AG09309 (cell line): ENCODE measurements at places on chromosomes 2 and 18.

GRCh38 chr2:12223732-12224131 is 477.3 kb downstream of the LPIN1 start:
- DNase-seq, result no peak

GRCh38 chr2:241062389-241063092 is 39.5 kb downstream of the MTERF4 start:
- DNase-seq, result no peak

DNA sequence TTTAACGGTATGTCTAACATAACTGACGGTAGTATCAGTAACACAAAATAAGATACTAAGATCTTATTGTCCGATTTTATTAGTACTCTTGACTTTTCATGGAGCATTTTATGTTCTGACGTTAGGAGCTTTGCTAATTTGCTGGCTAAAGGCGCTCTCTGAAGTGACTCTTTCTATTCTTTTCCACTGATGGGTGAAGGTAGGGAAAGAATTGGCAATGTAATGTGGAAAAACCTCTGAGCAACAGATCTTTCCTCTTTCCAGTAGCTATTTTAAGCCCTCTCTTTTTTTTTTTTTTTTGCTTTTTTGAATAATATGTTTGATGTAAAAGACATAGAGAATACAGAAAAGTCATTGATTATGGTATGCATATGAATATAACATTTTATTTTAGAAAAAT is 4.6 kb downstream of the CCNYL1 start:
- DNase-seq, result no peak

- no peak for DNase-seq
Observed at GRCh38 chr2:154455166-154455565, 243.3 kb upstream of the KCNJ3 start.

GRCh38 chr2:234722176-234722575 is 225.3 kb upstream of the ARL4C start:
- no peak for DNase-seq

DNA sequence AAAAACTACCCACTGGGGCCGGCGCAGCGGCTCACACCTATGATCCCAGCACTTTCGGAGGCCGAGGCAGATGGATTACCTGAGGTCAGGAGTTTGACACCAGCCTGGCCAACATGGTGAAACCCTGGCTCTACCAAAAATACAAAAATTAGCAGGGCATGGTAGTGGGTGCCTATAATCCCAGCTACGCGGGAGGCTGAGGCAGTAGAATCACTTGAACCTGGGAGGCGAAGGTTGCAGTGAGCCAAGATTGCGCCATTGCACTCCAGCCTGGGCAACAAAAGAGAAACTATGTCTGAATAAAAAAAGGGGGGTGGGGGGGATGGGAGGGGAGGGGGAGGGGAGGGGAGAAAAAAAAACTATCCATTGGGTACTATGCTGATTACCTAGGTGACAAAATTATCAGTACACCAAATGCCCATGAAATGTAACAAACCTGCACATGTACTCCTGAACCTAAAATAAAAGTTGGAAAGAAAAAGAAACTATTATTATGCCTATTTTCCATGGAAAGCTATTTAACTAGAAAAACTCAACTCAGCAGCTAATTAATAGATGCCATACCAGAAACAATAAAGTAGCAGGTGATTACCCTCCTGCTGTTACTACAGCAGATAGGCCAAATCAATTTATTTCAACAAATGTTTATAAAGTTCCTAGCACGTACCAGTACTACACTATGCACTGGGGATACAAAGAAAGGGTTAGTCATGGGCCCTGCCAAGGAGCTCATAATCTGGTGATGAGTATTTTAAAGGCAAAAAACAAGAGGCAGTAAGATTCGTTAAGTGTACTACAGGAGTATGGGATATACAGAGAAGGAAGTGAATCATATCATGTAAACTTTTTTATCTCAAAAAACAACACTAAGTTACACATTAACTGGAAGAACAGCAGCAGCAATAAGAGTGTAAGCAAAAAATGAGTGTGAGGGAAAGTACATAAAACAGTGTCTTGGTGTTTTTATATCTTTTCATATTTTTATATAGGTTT is 112.8 kb upstream of the SLC39A10 start:
- DNase-seq, result no peak

- no peak for DNase-seq
Observed at GRCh38 chr2:100654611-100655010, 91.8 kb downstream of the PDCL3 start.

- no peak for DNase-seq
Observed at GRCh38 chr2:60735496-60736250, 20.4 kb upstream of the PAPOLG start.

- DNase-seq, result no peak
Observed at GRCh38 chr2:136932700-136933099, 167.4 kb downstream of the THSD7B start.

DNA sequence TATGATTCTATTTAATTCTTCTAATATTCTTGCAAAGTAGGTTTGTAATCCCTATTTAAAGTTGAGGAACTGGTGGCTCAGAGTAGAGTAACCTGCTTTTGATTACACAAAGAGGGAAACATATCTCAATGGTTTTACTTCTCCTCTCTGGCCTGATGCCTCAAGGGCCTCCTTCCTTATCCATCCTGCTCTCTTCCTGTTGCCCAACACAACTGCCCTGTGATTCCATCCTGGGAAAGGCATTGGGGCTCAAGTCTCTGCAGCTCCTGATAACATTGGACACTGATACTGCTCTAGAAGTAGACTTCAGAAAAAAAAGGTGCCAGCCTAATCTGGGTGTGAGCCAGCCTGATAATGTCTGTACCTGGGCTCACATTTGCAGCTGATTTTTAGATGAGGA is 75.8 kb downstream of the RDH14 start:
- no peak for DNase-seq

DNA sequence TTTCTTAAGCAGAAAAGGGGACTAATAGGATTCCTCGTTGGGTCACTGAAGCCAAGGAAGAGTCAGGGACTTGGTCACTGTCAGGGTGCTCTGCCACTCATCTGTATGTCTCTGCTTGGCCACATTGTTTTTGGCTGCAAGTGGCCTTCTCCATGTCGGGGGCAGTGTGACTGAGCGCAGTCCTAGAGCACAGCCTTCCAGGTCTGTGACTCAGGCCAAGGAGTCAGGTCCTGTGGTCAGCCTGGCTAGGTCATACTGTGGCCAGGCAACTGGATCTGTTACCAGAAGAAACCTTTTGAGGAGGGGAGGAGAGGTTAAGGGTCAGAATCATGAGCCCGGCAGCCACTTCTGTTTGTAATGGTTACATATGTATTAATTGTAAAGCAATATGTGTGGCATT is 61.3 kb downstream of the GALNT1 start:
- DNase-seq, result no peak

GRCh38 chr2:239121600-239122012 is 273.7 kb downstream of the TWIST2 start:
- DNase-seq, result no peak

DNA sequence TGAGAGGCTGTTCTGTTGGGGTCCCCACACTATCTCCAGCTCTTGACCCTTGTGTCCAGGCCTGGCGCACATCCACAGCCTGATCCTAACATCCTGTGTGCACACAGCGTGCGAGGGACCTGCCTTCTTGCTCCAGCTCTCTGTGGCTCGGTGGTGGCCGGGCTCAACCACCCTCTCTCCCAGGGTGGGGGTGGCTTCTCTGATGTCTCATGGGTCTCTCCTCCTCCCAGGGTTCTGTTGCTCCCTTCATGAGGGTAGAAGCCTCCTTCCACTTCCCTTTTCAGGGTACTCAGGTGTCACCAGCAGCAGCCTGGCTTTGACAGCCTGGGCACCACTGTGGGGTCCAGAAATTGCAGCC is 196.9 kb upstream of the RAB6C start:
- no peak for DNase-seq

- no peak for DNase-seq
Observed at GRCh38 chr2:112640467-112640799, 5.3 kb upstream of the SLC20A1 start.

- DNase-seq, result no peak
Observed at GRCh38 chr18:51398104-51398503, 200.6 kb upstream of the MEX3C start.

GRCh38 chr2:147763861-147764260 is 81.0 kb upstream of the ACVR2A start:
- no peak for DNase-seq

- no peak for DNase-seq
Observed at GRCh38 chr18:35153609-35154272, 87.1 kb upstream of the ZNF397 start.

DNA sequence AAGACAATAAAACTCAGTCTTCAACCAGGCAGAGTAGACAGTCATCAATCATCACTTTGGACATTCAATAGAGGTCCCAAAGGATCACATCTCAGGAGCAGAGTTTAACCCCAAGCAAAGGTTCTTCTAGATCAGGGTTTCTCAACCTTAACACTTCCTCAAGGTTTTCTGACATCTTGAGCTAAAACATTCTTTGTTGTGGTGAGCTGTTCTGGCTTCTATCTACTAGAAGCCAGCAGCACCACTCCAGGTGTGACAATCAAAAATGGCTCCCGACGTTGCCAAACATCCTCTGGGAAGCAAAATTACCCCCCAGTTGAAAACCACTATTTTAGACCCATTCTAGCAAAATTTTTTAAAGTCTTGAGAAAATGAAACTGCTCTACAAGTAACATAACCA is 22.0 kb downstream of the RTTN start:
- no peak for DNase-seq

DNA sequence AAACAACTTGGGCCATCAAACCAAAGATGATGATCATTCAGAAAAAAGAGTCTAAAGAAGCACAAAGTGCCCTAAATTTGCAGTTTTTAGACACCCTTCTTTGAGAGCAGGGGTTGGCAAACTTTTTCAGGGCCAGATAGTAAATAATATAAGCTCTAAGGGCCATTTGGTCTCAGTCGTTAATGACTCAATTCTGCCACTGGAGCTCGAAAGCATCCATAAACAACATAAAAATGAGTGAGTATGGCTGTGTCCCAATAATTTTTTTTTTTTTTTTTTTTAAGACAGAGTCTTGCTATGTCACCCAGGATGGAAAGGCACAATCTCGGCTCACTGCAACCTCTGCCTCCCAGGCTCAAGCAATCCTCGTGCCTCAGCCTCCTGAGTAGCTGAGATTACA is 152.3 kb downstream of the DTNB start:
- DNase-seq, result no peak

GRCh38 chr2:38433607-38433975 is 56.5 kb upstream of the ATL2 start:
- no peak for DNase-seq
